NCI-H1436 (cell line): ENCODE measurements at places on chromosomes 5 and 9.
A peak's percentile ranks its signal among the peaks of the same experiment; 100 is the strongest.

- no peak for DNase-seq
Measured at GRCh38 chr9:105114318-105114717, 130.1 kb upstream of the SLC44A1 start.

DNA sequence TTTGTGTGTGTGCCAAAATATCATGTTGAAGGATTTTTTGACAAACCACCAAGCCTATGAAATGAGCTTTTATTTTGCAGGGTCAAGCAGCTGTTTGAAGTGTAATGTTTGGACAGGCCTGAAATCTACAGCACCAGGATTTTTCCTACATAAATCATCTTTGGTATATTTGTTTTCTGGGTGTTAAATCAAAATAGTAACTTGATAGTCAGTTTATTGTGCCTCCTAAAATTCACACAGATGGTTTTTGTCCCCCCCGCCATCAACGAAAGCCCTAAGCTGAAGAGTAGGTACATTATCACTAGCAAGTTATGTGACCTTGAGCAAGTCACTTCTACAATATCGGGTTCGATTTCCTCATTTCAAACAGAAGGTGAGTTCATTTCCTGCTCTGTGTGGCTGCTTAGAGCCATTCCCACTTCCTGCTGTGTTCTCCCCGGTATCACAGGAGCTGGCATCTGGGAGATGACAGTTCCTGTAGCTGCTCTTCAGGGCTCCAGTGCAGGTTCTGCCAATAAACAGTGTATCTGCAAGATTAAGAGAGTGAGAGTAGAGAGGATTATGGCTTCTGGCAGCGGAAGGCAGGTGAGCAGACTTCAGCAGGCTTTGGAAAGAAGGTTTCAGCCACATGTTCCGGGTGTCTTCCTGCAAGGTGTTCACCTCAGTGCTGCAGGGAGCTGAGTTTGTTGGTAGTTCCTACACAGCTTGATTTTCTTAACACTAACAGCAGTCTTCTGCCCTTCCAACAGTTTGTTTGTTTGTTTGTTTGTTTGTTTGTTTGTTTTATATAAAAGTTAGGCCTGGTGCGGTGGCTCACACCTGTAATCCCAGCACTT lies 48.4 kb upstream of the GNE start:
- no peak for DNase-seq

GRCh38 chr5:100826133-100826532 lies 76.9 kb downstream of the ST8SIA4 start:
- DNase-seq: no peak

DNA sequence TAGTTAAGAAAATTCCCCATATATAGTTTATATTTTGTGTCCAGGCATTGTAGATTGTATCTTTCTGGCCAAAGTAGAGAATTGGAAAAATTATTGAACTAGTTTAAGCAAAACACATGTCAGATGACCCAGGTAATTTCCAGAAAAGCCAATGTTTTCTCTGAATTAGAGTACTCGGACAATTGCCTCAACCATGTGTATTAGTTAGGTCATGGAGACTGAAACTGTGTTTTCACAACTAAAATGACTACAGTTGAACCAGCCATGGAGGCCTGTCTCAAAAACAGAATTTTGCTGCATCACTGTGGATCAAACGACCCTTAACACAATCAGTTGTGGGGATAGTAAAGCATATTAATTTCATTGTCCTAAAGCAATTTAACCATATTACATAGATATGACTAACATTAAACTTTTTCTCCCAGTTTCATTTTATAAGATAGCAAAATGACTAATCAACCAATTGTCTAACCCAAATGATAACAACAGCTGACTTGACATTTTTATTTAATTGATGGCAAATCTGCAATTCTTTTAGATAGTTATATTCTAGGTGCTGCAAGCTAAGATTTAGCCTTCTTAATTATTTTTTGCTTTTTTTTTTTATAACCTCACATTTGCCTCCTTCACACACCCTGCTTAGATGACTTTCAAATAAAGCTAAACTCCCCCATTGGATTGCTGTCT lies 39.2 kb upstream of the SPDL1 start:
- DNase-seq: no peak

DNA sequence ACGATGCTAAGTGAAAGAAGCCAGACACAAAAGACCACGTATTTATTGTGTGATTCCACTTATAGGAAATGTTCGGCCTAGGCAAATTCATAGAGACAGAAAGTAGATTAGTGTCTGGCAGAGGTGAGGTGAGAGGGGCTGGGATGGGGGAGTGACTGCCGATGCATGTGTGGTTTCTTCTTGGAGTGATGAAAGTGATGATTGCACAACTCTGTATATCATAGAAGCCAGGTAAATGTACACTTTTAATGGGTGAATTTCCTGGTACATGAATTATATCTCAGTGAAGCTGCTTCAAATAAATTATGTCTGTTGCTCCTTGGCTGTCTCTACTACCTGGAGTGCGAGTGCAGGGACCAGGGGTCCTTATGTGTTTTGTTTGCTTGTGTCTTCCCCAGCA lies 76.2 kb upstream of the PTCH1 start:
- DNase-seq: no peak

DNA sequence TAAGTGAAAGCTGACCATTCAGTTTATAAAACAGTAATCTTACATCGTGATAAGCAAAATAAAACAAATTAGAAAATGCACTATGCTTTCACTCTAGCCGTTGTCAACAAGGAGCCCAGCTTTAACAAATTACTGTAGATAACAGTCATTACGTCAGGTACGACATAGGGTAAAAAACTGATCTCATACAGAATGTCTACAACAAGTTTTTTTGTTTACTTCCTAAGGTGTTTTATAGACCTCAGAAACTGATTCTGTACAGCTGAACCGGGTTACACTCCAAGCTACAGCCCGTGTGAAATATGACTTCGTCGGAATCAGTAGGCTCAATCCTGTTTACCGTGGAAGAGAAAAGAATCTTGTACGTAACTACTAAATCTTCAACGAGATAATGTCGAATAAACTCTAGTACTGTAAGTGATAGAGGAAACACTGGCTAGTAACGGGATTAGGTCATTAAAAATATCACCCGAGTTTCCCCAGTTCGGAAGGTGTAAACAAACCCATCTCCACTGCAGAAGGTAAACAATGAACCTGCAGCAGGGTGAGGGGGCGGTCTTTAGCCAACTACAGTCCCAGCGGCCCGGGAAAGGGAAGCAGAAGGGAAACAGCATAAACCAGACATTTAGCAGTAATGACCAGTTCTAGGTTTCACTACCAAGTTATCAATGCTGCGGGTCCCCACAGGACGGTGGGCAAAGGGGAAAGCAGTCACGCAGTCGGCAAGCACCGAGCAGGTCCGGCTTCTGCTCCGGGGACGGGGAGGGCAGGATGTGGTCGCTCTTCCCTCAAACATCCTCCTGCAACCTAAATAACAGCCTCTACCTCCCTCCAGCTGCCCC lies 1.1 kb downstream of the RICTOR start:
- no peak for DNase-seq

DNA sequence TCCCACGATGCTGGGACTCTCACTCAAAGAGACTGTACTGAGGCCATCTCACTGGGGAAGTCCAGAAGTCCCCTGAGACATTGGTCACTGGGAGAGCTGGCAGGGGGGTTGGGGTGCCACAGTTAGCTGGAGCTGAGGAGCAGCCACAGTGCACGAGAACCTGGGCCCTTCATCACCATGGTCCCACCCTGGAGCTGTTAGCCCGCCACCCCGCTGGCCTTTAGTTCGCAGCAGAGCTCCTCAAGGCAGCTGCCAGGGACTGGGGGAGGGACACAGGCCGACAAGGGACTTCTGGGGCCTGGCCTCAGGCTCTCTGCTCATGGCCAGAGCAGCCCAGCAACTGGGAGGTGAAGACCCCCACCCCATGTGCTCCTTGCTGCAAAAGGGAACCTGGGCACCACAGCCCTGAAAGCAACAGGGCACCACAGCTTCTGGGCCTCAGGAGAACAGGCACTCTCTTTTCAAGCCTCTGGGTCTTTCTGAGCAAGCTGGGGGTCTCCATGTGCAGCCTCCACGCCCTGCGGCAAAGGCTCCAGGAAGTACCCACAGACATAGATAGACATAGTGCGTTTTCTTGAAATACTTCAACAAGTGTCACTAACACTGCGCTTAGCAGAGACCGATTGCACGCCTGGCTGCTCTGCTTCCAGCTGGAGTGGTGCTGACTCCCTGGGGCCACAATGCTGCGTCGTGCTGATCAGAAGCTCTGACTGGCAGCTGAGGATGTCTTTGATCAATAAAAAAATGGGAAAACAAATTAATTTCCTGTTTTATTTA lies 46.0 kb downstream of the VAV2 start:
- no peak for DNase-seq

DNA sequence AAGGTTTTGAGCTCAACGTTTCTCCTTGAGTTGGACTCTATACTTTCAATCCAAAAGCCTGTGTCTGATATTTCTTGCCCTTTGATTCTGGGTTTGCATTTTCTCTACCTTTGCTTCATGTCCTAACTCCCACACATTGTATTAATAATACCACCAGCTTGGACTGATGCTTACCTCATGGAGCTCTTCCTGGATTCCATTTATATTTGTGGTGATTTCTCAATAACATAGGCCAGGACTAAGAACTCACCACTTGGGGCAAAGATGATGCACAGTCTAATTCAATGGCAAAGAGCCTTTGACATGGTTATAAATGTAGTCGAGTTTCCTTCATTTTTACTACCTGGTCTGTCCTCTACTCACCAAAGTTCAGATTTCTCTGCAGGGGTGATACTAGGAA lies 27.5 kb upstream of the EFNA5 start:
- DNase-seq: no peak

GRCh38 chr5:34656001-34656699 lies at the start of gene RAI14:
Gene RAI14 (plus strand): TSS chr5:34656328. CDS start chr5:34686920, 30,592 bp downstream.
- peak; percentile 41 for DNase-seq
